ENCODE measurements at places on chromosomes 13 and 19. TPM values are rescaled to one million over a fixed set of nuclear protein-coding genes. Genes with fewer than 3 reads are reported as not detected.

- H3K27me3 ChIP-seq = no peaks in the 10 kb centered on the region
- no peaks in the 10 kb centered on the region for H3K36me3 ChIP-seq
- peak; percentile 84 for DNase-seq
- H3K4me3 ChIP-seq = peak overlapping the region; percentile 64
- H3K4me1 ChIP-seq = peaks cover 9% of the 10 kb centered on the region
These were observed 25.3 kb downstream of the ZNF582 start for GRCh38 chr19:56367829-56368711.

GRCh38 chr13:32736648-32737047 lies 150.4 kb downstream of the PDS5B start:
- no peaks in the 10 kb centered on the region for H3K4me1 ChIP-seq
- no peaks in the 10 kb centered on the region for H3K27me3 ChIP-seq
- no peak for DNase-seq
- no peaks in the 10 kb centered on the region for H3K36me3 ChIP-seq

DNA sequence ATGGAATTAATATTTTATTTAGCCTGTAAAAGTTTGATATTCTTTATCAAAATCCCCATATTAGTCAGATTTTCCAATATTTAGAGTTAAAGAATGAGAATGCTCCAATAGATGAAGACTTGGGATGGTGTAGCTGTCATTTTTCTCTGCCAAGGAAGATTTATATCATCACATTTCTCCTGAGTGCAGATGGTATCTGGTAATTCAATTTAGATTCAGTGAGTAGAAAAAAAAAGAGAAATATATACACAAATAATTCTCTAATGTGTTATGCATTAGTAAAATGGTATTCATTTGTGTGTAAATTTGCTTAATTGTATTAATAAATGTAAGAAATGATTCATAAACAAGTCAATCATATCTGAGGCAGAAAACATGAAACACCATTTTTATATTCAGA lies 1508.7 kb upstream of the PCDH20 start:
- no peaks in the 10 kb centered on the region for H3K36me3 ChIP-seq
- no peaks in the 10 kb centered on the region for H3K4me1 ChIP-seq
- no peak overlapping the region for H3K4me3 ChIP-seq
- no peak for DNase-seq
- no peak overlapping the region for H3K27ac ChIP-seq

HSPBP1 gene
- total RNA-seq = 19.5 TPM

RASIP1 gene
- not detected for total RNA-seq

AXL gene
- total RNA-seq = 0.16 TPM

Data from natural killer cell (primary cell).